Stimulated activated CD8-positive, alpha-beta memory T cell treated with anti-CD3 and anti-CD28 coated beads, Interleukin-2, amount 100 ng/mL, for 1 hour (primary cell): ENCODE measurements at places on chromosomes 1 and 21.

GRCh38 chr1:161940866-161941591 lies 82.6 kb downstream of the OLFML2B start:
- DNase-seq = no peak

GRCh38 chr1:111602302-111602701 lies 17.3 kb upstream of the RAP1A start:
- DNase-seq = no peak

GRCh38 chr1:211355873-211356272 lies 29.2 kb downstream of the TRAF5 start:
- DNase-seq = no peak

GRCh38 chr1:236706183-236706582 lies 19.9 kb downstream of the ACTN2 start:
- DNase-seq = no peak

DNA sequence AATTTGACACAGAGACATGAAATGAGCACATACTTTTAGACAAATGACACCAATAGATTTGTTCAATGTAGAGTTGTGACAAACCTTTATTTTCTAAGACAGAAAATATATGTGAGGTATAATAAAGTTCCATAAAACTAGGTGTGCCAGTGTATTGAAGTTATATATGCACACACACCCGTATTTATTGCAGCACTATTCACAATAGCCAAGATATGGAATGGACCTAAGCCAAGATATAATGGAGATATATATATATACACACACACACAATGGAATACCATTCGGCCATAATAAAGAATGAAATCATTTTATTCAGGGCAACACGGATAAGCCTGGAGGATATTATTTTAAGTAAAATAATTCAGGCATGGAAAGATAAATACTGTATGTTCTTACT lies 1013.5 kb downstream of the KCNT2 start:
- DNase-seq = no peak

DNA sequence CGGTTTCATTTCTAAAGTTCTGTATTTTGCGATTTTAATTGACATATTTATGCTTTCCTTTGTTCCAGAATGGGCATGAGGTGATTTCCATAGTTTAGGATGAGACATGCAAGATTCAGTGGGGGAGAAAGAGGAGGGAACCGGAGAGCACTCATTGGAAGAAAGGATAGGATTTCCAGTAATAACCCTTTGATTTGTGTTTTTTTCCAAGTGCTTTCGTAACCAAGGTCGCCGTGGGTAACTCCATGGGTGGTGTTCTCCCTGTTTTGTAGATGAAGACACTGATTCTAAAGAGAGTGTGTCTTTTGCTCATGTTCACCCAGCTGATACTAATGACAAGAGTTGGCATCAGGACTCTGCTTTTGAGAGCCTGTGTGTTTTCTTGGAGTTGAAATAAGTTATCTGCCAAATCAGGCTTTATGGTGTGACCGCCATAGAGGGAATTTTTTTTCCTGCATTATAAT lies 170.1 kb downstream of the DHRS3 start:
- no peak for DNase-seq

- DNase-seq = no peak
Observed at GRCh38 chr21:43600642-43601402, 58.5 kb downstream of the HSF2BP start.

DNA sequence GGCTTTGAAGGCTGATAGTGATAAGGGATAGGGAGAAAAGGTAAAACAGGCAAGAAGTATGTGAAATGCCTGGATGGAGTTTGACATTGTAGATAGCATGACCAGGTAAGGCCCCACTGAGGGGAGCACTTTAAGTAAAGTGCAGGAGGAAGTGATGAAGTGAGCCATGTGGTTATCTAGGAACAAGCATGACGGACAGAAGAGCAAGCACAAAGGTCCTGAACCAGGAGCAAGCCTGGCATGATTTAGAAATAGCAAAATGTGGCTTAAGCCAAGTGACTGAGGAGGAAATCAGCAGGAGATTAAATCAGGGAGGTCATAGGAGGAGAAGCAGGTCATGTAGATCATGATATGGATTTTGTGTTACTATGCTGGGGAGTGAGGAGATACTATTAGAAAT lies 129.2 kb downstream of the GLUL start:
- DNase-seq = no peak

- no peak for DNase-seq
Observed at GRCh38 chr21:21010228-21010627, 12.0 kb downstream of the NCAM2 start.

DNA sequence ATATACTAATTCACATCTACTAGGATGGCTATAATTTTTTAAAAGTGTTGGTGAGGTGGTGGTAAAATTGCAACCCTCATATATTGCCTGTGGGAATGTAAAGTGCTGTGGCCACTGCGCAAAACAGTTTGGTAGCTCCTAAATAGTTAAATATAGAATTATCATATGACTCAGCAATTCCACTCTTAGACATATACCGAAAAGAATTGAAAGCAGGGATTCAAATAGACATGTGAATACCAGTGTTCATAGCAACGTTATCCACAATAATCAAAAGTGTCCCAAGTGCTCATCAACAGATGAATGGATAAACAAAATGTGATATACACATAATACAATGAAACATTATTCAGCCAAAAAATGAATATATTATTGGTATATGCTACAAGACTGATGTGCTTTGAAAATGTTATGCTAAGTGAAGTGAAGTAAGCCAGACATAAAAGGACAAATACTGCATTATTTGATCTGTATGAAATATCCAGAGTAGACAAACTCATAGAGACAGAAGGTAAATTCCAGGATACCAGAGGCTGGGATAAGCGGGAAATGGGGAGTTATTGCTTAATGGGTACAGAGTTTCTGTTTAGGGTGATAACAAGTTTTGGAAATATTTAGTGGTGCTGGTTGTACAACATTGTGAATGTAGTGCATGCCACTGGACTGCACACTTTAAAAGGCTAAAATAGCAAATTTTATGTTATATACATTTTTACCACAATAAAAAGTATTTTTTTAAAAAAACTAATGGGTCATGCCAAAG lies 342.5 kb downstream of the SEC16B start:
- no peak for DNase-seq

DNA sequence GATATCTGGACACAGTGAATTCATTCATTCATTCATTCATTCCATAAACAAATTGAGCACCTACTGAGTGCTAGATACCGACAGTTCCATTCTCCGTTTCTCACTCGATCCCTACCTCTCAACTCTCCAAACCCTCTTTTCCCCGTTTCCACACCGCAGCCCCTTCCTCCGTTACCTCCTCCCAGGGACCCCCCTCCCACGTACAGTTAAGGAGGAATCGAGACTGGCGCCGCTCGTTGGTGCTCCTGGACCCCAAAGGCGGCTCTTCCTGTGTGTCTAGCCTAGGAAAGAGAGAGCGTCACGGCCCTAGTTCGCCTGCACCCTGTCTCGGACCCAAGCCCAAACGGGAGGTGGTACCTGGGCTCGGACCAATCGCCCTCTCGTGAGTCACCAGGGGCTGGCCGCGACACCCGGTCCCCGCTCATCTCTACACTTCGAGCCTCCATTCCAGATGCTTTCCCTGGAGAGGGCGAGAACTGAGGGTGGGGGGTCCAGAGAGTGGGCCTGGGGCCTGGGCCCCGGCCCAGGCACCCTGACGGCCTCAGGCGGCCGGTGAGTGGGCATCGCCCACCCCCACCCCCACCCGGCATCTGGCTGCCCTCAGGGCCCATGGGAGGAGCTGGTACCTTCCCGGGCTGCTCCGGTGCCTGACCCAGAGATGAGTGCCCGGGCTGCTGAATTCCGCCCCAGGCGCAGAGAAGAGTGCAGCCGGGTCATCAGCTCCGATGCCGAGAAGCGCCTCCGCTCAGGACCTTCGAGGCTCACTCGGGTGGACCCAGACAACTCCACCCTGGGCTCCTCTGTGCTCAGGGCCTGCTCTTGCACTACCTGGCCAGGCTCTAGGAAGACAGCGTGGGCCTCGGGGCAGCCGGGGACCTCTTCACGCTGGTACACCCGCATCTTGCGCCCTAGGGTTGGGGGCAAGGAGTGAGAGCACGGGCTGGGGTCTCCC lies 4.9 kb downstream of the ARHGEF19 start:
- DNase-seq = no peak

DNA sequence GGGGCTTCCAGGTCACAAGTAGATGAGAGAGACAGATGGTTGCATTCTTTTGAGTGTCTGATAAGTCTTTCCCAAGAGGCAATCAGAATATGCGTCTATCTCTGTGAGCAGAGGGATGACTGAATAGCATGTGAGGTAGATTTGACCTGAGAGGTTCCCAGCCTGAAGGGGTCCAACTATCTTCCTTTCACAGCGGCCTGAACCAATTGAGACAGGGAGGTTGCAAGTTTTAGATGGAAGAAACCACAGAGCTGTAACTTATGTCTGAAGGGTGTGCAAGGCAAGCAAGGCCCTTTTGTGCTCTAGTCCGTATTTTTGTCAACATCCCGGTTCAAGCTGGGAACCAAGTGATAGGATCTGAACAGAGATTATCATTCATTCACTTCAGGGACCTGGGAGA lies 9.9 kb upstream of the RNF187 start:
- DNase-seq = no peak

DNA sequence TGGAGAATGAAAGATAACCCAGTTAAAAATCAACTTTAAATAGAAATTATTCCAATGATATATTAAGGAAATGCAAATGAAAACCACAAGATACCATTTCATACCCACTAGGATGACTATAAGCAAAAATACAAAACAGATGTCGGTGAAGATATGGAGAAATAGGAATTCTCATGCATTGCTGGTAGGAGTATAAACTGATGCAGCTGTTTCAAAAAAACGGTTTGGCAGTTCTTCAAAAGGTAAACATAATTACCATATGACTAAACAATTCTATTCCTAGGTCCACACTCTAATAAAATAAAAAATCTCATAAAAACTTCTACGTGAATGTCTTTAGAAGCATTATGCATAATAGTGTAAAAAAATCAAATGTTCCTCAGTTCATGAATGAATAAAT lies 763.3 kb upstream of the BRINP3 start:
- no peak for DNase-seq

DNA sequence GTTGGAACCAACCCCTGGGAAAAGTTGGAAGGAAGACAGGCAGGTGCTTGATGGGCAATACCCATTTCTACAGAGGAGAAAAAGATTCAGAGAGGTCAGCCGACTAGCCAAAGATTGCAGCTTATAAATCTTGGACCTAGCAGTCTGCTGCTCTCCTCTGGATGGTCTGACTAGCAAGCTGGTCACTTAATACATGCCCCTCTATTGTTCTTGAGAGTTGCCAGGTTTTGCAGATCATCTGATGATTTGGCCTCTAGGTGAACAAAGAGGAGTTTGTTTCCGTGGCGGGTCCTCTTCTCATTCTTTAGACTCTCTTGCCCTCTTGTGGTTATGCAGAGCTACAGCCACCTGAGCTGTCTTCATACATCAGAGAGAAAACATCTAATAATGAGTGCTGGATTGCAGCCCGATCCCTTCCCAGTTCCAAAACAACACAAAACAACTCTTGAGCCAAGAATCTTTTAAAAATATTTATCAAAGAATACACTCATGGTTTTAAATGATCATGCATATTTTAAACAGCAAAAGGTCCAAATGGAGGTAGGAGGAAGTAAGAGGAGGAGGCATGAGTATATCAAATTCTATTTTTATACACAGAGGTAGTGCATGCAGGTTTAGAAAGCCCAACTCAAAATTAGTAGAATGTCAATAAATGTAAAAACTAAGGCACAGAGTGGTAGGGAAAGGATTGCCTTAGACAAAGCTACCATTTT lies 115.7 kb downstream of the SLC30A10 start:
- no peak for DNase-seq

DNA sequence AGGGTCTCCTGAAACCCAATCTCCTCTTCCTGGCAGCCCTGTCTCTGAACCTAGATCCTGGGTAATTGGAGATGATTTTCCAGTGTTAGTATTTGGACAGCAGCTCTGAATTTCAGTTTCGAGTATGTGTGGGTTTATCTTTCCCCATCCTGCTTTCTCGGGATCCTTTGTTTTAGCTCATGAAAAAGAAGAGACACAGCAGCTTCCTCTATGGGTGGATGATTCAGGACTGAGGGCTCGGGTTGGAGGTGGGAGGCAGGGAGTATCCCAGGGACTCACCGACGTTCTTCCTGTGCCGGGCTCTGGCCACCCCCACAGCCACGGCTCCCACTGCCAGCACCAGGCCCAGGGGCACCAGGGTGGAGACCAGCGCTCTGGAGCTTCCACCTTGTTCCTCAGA lies 10.4 kb upstream of the FCMR start:
- no peak for DNase-seq
